ENCODE measurements at places on chromosomes 12 and 14.

DNA sequence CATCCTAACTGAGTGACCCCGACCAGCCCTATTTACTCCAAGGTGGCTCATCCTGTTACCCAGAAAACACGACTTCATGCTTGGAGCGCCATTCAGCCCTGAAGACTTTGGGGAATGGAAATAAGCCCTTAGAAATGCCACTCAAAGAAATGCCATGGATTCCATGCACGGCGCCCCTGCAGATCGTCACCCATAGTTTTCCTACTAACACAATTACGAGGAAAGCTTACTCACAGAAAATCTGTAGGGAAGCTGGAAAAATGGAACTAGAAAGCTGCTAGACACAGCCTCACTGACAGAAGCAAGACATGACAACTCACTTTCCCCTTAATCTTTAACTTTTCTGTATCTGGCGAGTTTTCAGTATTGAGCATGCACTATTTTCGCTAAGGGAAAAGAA lies 19.5 kb downstream of the NUAK1 start:
- DNase-seq = no peak

- no peak for DNase-seq
Observed at GRCh38 chr12:80412343-80412953, 31.6 kb upstream of the PTPRQ start.

DNA sequence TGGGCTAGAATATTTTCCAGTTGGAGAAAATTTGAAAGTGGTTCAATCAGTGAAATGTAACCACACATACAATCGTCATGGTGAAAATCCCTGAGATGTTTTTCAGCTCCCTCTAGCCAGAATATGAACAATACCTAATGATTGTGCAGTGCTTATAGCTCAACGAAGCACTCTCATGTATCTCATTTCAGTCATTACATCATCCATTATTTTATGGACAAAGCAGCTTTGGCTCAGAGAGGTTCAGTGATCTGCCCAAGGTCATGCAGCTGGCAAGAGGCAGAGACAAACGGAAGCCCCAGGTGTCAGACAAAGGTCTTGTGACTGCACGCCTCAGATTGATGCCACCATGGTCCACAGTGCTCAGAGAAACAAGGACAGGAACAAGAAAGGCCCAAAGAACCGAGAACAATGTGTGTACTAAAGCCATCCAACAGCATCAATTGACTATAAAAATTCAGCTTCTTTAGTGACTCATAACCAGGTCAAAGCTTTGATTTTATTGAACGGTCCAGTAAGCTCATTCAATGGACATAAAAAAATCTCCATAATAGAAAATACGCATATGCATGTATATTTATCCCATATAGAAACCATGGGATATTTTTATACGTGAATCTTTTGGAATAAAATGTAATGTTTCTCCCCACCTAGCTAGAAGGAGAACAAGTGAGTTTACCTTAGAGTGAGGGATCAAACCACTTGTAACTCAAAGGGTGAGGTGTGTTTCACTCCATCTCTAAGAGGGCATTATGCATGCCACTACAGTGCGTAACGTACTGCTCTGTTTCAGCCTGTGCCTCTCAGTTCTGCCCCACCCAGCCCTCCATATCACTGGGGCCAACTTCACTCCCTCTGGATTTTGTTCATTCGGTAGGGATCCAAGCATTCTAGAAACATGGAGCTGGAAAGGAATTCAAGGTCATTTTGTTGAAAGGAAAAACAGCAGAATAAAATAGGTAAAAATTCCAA lies 141.8 kb downstream of the GRIN2B start:
- DNase-seq = no peak

DNA sequence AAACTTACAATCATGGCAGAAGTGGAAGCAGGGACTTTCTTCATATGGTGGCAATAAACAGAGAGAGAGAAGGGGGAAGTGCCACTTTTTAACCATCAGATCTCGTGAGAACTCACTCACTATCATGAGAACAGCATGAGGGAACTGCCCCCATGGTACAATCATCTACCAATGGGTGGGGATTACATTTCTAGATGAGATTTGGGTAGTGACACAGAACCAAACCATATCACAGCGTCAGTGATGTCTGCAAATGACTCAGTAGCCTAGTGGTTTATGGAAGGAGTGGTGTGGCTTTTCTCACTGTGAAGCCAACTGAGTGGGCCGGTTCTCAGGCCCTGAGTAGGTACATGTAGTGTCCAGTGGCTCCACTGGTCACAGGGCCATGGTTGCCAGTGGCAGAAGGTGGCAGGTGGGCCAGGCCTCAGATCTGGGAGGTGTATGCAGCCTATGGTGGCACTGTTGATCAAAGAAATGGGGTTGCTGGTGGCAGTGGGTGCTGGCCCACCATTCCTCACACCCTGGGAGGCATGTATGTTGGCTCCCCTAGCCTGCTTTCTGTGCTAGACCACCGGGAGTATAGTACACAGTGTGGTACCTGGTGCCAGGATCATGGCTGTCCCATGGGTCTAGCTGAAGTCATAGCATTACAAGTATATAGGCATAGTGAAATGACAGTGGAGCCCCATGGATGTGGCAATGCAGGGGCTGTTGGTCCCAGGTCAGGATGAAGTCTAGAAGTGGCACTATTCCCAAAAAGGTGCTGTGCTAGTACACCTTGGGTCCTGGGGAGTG lies 191.9 kb downstream of the NUBPL start:
- no peak for DNase-seq

DNA sequence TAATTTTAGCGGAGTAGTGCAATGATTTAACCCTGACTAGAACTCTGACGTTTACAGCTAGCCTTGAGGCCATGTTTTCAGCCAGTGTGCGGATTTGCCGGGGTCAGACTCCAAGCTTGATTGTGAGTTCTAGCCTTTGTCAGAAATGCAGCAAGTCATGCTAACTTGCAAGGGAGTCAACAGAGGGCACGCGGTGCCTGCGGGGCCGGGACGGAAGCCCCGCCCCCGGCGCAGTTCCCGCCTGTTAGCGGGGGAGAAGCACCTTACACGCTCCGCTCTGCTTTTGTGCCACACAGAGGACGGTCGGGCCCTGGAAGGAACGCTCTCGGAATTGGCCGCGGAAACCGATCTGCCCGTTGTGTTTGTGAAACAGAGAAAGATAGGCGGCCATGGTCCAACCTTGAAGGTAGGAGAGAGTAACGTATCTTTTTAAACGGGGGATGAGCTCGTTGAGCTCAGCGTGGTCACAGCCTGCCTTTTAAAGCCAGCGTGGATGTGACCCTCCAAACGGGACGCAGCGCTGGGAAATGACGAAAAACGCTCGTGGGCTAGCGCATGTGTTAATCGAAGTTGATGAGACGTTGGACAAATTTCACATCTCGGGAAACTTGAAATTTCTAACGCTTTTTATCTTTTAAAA lies 14.8 kb upstream of the EID3 start:
- DNase-seq = peak; percentile 64

DNA sequence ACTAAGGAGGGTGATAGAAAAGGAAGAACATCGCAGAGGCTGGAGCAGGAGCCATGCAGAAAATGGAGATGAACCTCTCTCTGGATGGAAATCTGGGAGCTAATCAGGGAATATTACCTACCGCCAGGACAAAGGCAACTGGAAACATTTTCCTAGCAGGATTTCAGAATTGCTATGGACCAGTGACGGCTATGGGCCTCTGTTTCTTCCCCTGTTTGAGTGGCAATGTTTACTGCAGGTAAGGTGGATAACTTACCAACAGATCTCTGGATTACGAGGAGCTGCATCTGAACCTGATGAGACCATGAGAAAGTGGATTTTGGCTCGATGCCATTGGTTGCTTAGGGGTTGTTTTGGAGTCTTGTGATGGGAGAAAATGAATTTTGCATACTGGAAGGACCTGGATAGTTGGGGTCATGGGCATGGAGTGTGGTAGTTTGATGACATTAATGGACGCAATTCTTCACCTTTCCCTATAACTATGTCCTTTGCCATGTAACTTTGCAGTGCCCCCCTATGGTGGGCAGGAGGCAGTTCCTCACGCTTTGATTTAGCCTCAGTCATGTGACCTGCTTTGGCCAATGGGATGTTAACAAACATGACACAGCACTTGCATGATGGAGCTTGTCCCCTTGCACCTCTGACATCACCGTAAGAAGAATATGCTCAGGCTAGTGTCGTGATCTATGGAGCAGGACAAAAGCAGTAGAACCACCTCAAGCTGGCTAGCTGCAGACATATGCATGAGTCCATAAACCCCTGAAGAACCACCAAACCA lies 51.1 kb downstream of the CALM1 start:
- DNase-seq = no peak

DNA sequence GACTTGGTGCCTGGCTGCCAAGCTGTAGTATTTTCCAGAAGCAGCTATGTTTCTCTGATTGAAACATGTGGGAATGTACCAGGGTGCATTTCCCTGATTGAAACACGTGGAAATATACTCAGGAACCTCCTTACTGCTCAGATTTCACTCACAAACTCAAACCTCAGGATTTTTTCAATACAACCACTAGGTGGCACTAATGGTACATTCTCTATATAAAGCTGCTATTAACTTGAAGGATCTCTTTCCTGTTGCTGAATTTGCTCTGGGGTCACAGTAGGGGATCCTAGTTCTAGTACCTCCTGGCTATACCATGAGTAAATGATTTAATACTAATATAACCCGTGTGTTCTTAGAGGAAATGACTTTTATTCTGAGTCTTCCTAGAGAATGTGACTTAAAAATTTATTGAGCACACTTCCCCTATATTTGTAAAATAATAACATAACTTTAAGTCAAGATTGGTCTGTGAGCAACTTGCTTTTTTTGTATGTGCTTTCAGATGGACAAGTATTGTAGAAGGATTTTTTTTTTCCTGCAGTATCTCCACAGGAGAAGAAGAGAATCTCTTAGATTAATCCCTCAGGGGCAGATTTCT lies 173.8 kb upstream of the MIS18BP1 start:
- no peak for DNase-seq

GRCh38 chr14:105374389-105374788 lies 23.9 kb upstream of the TEX22 start:
- no peak for DNase-seq

DNA sequence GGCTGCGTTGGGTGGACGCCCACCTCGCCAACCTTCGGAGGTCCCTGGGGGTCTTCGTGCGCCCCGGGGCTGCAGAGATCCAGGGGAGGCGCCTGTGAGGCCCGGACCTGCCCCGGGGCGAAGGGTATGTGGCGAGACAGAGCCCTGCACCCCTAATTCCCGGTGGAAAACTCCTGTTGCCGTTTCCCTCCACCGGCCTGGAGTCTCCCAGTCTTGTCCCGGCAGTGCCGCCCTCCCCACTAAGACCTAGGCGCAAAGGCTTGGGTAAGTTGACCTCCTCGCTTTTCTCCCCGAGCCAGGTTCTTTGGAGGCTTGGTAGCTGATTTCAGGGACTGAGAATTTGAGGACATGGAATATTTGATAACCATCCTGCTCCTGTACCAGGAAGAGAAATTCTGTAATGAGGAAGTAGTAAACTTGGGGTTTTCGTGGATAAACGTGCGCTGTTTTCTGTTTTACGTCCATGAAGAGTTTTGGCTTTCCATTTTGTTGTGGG lies 530 bp downstream of the APAF1 start:
- DNase-seq = peak; percentile 5

All from stimulated activated CD8-positive, alpha-beta memory T cell treated with anti-CD3 and anti-CD28 coated beads, Interleukin-7, amount 100 ng/mL, for 1 hour (primary cell).